ENCODE measurements at places on chromosomes 12 and 14.

DNA sequence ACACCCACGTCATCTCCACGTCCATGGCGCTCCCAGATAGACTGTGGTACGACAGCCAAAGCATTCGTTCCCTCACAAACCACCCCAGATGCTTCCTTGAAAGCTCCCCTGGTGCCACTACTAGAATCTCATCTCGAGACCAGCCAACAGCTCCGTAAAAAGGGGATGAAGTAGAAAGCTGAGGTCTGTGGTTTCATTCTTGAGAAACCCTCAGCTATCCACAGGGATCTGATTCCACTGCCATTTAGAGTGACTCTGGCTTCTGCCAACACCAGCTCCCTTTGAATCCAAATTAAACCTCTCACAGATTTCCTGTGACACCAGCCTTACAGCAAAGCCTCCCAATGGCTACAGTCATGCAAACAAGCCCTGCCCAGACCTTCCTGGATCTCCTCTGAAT lies 18.5 kb upstream of the FOXN3 start:
- DNase-seq: peak; percentile 13

DNA sequence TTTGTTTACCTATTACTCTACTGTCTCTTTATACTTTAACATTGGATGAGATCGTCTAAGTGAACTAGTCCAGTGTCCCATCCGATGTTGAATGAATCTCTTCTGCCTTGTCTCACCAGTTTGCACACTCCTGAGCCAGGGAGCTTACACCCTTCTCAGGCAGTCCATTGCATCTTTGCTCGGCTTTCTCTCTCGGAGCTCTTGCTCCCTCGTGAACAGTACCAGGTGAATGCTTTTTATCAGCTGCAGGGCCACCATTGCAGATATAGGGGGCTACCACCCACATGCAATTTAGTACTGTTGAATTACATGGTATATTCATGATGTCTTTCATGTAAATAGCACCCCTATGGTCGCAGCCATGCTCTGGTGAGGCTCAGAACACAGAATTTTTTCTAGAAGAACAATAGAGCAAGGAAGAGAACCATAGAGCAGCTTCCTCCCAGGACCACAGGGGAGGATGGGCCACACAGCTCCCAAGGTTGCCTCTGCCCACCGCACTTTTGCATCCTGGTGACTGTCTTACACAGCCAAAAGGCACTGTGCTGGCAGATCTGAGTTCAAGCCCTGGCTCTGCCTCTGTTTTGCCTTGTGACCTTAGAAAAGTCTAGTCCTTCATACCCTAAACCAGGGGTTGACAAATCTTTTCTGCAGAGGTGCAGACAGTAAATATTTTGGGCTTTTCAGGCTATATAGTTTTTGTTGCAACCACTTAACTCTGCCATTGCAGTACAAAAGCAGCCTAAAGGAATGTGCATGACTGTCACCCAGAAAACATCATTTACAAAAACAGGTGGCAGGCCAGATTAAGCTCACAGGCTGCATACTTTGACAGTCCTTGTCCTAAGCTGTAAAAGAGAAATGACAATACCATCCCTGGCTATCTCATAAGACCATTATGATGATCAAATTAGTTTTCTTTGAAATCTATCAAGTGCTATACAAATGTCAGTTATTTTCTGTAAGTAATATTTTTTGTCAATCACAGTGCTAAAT lies 35.4 kb downstream of the PLEKHG7 start:
- DNase-seq: no peak

DNA sequence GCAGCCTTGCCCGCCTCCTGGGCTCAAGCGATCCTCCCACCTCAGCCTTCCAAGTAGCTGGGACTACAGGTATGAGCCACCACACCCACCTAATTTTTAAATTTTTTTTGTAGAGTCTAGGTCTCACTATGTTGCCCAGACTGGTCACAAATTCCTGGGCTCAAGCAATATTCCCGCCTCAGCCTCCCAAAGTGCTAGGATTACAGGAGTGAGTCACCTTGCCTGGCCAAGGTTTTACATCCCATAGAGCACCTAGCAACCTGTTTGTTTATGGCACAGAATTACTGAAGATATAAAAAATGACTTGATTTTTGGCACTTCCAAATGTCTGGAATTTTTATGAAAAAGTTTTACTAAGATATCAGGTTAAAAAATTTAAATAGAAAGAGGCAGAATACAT lies 16.5 kb downstream of the MYO1A start:
- DNase-seq: peak; percentile 9

DNA sequence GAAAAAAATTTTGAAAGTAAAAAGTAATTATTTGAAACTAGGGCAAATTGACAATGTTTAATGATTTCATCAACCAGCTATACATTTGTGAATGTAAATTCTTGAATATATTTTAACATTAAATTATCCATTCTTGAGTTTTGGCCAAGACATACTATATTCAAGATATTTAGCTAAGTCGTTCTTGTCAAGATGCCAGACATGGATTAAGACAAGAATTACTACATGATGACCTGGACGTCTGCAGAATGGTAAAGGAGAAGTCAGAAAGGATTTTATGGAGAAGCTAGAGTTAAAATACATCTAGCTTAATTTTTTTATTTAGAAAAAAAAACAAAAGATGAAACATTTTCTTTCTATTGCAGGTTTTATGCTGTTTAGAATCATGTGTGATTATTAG lies 255.8 kb downstream of the TMTC2 start:
- no peak for DNase-seq

DNA sequence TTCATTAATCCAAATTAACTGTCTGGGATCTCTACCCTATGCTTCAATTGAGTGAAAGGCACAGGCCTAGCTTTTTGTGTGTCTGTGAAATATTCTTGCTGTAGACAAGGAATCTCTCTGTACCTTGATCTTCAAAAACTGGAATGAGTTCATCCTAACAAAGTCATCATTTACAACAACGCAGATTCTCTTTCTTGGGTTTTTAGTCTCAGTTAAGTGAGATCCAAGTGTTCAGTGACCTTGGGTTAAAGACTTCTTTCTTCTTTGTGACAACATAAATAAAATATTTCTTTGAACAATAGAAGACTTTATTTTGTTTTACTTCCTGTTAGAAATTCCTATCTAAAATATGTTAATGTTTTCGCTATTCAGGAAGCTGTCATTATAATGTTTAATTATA lies 192.2 kb upstream of the LMNTD1 start:
- DNase-seq: no peak

GRCh38 chr14:90440021-90440451 lies 43.2 kb downstream of the CALM1 start:
- no peak for DNase-seq

DNA sequence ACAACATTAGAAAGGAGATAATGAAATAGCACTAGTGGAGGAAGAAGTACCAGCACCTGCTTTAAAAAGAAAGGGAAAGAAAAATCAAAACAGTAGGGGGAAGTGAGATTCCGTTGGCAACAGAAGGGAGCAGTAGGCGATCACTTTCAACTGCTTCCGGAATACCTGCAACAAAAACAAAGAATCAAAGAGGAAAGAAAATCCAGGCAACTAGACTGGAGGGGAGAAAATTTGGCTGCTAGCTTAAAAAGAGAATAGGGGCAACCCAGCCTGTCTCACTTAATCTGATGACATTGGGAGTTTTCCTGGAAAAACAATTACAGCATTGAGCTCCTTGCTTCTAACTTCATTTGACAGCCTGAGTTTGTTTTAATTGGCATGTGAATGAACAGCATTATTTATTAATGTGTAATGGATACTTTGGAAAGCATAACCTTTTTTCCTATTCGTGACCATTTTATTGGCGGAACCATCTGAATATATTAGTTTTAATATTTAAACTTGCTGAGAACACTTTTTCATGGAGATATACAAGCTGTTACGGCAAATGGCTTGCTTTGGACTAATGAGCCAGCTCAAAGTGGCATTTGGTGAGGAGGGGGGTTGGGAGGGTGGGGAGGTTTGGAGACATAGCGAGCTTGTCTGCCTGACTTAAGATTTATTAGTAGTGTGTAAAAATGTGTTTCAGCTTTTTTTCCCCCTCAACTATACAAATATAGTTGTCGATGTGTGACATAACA lies 2.5 kb upstream of the DACT1 start:
- no peak for DNase-seq

GRCh38 chr12:92558806-92559205 lies 144.0 kb upstream of the PLEKHG7 start:
- no peak for DNase-seq

DNA sequence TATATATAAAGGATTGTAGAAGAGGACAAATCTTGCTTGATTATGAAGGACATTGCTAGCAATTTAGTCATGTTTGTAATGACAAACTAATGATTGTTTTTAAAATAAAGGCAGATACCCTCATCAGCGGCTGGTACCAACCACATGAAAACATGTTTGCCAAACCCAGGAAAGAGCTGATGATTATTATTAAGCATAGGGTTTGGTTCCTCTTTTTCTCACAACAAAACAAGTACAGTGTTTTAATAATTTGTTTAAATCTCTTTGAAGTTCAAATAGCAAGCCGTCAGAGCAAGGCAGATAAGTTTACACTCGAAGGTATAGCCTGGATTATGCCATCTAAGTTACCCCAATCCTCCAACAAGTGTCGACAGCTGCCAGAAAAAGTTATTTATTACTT lies 5.3 kb upstream of the SINHCAF start:
- DNase-seq: no peak

GRCh38 chr14:57085801-57086200 lies 182.9 kb downstream of the EXOC5 start:
- DNase-seq: no peak

DNA sequence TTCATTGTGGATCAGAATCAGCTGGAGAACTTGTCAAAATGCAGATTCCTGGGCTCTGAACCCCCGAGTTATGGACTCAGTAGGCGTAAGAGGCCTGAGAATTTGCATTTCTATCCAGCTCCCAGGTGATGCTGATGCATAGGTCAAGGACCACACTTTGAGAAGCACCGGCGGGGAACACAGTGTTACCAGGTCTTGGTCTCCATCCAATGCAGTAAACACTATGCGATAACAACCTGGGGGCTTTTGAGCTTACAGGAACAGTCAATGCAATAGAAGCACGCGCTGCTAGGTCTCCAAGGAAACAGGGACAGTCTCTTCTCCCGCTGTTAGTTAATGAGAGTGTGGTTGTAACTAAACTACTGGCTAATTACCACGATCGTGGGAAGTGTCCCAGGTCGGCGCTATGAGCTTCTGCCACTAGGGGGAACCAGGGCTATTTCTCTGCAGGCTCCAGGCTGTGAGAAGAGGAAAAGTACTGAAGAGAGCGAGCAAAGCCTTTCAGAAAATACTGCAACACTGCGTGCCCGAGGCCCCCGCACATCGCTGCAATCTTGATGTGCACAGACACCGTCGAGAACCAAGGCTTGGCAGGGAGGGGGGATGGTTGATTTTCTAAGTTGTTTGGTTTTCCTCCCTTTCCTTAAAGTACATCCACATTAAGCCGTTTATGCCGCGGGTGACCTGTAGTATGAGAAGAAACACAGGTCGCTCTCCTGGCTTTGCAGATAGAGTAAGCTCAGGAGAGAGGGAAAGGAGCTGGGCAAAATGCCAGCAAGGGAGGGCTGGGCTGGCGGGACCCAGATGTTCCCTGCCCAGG lies 52.0 kb upstream of the KCNA1 start:
- DNase-seq: peak; percentile 81

- DNase-seq: peak; percentile 77
Observed at GRCh38 chr14:24307575-24308341, at the start of gene CIDEB. TSS of gene CIDEB (minus strand) at chr14:24307977. CDS start at chr14:24307858, 119 bp downstream.

- no peak for DNase-seq
Observed at GRCh38 chr14:93785423-93785822, 2.9 kb downstream of the PRIMA1 start.

DNA sequence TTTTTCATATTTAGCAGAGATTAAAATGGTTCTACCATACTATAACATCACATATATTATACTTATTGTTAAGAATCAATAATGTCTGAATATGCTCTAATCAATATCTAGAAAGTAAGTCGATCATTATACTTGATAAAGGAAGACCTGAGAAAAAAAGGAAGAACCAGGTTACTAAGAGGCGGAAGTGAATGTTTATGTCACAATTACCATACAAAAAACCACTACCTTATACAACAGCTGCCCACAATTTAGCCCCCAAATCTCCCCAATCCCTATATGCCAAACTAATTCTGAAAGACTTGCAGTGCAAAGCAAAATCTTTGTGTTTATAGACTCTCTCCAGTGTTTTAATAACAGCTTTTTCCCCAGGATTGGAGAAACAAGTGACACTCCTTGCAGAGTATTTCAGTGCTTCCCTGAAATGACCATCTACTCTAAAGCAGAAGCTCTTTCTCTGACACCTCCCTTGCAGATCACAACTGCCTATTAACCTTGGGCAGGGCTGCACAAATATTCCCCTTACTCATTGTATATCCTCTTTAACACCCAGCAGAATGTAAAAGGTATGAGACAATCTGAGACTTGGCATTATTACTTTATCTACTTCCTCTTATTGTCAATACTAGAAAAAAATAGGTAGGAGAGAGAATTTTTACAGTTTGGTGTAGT lies 12.7 kb upstream of the SLC2A3 start:
- DNase-seq: no peak

DNA sequence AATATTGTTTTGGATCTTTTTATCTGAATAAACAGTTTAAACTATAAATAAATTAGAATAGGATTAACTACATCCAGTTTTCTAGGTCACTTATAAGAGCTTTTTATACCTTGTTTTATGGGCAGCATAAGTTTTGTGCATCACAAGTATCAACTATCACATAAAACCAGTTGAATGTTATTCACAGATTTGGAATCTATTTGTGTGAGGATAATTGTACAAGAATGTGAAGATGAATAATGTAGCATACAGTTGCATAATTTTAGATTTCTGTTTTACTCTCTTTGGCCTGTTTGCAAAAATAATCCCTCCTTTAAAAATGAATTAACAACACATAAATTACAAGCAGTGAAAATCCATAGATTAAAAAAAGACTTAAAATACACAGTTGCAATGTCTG lies 88.8 kb downstream of the SCFD1 start:
- no peak for DNase-seq

- DNase-seq: no peak
Observed at GRCh38 chr14:95520346-95520745, 3.9 kb upstream of the SYNE3 start.

DNA sequence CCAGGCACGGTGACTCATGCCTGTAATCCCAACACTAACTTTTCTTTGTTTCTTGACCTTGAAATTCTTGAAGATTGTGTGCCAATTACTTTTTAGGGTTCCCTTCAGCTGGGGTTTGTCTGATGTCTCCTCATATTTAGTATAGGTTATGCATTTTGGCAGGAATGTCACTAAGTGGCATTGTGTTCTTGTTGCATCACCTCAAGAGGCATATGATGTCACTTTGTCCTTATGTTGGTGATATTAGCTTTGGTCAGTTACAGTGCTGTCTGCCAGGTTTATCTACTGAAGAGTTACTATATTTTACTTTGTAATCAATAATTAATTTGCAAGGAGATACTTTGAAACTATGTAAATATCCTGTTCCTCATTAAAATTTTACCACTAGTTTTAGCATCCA lies 61.0 kb upstream of the BTG1 start:
- DNase-seq: no peak

GRCh38 chr12:54035568-54036264 lies 2.9 kb downstream of the HOXC5 start:
- DNase-seq: no peak

GRCh38 chr12:106282457-106283097 lies 20.0 kb upstream of the TCP11L2 start:
- DNase-seq: peak; percentile 67
